ENCODE measurements at places on chromosomes 11 and 22.

GRCh38 chr11:94030059-94030458 is 8.9 kb downstream of the HEPHL1 start:
- DNase-seq, result no peak

- no peak for DNase-seq
Observed at GRCh38 chr11:79860336-79860735, 419.5 kb upstream of the TENM4 start.

GRCh38 chr11:12165237-12165875 is 55.0 kb downstream of the MICAL2 start:
- no peak for DNase-seq

DNA sequence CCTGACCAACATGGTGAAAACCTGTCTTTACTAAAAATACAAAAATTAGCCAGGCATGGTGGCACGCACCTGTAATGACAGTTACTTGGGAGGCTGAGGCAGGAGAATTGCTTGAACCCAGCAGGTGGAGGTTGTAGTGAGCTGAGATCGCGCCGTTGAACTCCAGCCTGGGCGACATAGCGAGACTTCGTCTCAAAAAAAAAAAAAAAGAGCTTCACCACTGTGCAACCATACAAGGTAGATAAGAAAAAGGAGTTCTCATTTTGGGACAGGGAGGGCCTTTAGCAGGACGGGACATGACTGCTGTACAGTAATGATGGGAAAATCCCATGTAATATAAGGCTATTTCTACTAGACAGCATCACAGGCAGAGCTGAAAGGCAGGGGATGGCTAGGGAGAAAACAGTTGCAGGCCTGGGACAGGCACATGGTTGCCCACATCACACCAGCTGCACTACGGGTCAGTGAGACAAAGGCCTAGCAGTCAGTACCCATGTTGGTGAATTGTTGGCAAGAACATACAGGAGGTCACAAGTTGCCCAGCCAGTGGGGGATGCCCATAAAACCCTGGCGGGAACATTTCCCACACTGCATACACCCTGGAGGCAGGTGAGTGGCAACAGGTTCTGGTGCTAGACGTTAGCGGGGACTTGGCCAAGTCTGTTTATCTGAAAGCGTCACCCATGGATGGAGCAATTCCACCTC is 5.4 kb downstream of the TANGO2 start:
- no peak for DNase-seq

DNA sequence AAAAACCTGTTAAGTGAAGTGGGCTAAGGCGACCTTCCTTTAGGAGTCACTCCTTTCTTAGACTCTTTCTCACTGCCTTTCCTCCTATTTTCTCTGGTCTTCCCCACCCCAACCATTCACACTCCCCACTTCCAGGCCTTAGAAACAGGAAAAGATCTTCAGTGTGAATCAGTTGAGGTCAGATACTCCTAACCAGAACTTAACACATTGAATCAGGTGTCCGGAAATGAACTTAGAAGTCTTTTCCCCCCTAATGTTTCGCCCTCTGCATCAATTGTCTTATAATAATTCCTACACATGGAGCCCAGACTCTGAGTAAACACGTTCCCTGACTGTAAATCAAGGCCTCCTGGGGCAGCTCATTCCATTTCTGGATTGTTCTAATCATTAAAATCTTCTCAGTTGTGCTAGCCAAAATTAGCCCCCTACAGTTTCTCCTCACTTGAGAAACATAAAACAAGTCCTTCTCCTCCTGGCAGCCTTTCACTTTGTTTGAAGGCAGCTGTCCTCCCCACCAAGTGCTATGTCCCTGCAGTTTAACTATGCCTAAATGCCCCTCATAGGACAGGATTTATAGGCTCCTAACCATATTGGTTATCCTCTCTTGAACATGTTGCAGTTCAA is 32.7 kb upstream of the USP47 start:
- no peak for DNase-seq

DNA sequence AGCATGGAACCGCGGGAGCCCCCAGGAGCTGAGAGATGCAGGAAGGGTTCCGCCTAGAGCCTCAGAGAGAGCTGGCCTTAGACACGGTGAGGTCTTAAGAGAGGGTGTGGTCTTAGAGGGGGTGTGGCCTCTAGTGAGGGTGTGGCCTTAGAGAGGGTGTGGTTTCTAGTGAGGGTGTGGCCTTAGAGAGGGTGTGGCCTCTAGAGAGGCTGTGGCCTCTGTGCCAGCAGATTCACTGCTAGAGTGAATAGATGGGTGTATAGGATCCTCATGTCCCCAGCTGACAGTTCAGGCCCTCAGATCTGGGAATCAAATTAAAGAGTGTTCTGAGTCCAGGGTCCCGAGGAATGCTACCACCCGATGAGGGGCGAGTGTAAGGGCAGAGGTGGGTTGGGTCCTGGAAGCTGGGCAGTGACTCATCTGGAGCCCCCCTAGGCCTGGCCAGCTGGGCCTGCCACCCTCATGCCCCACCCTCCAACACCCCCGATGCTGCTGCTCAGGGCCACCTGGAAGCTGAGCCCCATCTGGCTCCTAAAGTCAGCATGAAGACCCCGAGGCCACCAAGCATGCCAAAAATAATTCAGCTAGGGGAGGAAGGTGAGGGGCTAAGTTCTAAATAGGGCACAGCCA is 49.5 kb downstream of the IGF2 start:
- DNase-seq, result no peak

GRCh38 chr22:49660321-49660720 is 167.4 kb downstream of the BRD1 start:
- no peak for DNase-seq

DNA sequence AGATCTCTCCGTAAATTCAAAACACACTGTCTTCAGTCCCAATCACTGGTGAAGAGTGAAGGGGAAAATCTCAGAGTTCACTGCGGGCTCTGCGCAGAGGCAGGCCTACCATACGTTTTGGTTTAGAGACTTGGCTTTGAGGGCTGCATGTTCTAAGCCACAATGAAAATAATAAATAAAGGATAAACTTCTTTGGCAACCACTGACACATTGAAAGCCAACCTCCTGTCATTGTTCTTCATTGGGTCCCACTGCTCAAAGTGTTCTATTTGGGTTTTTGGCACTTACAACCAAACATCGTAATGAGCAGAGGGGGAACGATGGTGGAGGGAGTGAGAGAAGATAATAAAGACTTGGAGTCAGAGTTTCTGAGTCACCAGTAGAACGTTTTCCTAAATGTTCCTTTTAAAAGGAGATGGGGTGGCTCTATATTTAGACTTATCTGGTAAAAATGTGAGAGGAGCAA is 472.9 kb downstream of the SOX6 start:
- DNase-seq, result no peak

GRCh38 chr11:69208190-69209037 is 52.7 kb downstream of the SMIM38 start:
- DNase-seq, result no peak

GRCh38 chr11:9385327-9385899 is 961 bp downstream of the IPO7 start:
- DNase-seq, result no peak

GRCh38 chr11:7640816-7641215 is 32.5 kb downstream of the CYB5R2 start:
- no peak for DNase-seq

GRCh38 chr22:33467620-33468095 is 409.5 kb upstream of the SYN3 start:
- no peak for DNase-seq

DNA sequence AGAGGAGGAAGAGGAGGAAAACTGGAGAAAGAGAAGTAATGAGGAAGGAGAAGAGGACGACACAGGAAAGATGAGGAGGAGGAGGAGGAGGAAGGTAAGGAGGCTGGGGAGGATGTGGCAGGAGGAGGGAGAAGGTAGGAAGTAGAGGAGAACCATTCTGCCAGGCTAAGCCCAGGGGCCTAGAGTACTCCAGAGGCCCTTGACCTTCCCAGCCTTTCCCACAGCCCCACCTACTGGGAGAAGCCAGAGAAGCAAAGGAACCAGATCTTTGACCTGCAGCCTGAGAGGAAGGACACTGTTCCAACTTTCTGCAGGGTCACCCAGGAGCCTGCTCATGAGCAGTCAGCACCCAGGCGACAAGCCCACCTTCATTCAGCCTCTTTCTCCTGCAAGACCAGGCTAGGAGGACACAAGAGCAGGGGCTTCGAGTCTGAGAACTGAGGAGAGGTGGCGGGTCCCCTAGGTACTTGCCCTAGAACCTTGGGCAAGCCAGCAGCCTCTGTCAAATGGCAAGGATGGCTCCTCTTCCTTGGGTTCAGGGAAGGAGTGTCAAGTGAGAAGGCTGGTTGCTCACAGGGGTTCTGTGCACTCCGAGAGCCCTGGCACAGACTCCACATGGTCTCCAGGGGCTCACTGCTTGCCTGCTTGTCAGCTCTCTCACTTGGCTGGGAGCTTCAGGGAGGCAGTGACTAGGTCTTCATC is 27.9 kb upstream of the OAF start:
- no peak for DNase-seq

- no peak for DNase-seq
Observed at GRCh38 chr11:86790195-86790725, 10.1 kb upstream of the PRSS23 start.

DNA sequence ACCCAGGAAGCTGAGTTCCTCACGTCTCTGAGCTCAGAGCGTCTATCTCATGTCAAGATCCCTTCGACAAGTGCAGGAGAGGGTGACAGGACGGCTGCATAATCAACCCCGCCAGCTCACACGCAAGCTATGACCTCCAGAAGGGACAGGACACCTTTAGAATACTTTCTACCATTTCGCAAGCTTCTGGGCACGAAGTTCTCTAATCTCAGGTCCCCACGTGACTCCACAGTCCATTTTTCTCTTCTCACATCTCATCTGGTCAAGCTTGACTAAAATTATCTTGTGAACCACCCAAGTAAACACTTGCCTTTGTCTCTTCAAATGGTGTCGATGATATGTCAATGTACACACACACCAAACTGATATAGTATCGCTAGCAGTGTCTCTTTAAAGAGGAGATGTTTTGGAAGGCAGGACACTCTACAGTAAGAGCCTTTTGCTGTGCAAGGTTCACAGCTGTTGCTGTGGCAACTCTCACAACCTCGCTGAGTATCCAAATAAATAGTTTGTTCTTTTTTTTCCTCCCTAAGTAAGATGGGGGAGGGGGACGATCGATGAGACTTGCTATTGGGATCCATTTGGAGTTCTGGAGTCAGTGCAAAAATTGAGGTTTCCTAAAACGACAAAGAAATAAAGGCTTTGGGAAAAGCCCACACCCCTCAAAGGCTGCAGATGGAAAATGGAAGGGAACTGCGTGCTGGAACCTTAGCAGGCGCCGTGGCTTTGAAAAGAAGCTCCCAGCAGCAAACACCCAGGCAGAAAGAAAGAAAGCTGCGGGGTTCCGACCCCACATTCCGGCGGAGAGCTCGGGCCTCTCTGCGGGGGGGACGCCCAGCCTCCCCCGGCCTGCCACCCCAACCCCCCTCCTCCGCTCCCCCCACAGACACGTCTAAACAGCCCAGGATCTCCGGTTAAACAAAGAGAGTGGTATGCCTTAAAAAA is 215.4 kb upstream of the UBASH3B start:
- DNase-seq, result no peak
